Femur (tissue), 1 donor: ENCODE measurements at places on chromosomes 6 and 20.
A peak's percentile ranks its signal among the peaks of the same experiment; 100 is the strongest.

DNA sequence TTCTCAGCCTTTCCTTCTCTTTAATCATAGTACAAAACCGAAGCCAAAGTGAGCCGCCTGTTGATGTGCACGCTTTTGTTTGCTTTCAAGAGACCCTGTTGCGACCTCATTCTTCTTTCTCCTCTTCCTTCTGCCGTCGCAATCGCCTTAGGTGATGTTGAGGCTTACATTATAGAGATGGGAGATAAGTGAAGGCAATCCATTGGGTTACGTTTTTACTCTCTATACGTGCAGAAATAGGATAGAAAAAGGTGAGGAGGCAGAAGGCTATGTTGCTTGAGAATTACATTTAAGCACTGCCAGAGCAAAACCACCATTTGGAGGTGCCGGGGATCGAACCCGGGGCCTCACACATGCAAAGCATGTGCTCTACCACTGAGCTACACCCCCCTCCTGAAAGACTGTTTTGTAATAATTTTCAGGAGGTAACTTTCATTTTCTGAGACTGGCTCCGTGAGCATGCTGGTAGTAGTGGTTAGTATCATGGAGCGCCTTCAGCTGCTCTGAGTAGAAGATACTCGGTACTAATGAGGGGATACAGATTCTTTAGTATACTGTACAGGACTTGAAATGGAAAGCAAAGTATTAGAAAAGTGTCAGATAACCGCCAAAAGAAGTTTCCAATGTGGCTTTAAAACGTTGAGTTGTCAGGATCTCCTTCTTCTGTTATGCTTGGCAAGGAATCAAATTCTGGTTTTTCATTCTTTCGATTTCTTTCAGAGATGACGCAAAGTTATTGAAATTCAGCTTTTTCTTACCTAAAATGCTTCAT lies 165.6 kb downstream of the TRIM27 start:
- DNase-seq = no peak

- DNase-seq = no peak
Measured at GRCh38 chr6:138970159-138970558, 17.9 kb downstream of the REPS1 start.

DNA sequence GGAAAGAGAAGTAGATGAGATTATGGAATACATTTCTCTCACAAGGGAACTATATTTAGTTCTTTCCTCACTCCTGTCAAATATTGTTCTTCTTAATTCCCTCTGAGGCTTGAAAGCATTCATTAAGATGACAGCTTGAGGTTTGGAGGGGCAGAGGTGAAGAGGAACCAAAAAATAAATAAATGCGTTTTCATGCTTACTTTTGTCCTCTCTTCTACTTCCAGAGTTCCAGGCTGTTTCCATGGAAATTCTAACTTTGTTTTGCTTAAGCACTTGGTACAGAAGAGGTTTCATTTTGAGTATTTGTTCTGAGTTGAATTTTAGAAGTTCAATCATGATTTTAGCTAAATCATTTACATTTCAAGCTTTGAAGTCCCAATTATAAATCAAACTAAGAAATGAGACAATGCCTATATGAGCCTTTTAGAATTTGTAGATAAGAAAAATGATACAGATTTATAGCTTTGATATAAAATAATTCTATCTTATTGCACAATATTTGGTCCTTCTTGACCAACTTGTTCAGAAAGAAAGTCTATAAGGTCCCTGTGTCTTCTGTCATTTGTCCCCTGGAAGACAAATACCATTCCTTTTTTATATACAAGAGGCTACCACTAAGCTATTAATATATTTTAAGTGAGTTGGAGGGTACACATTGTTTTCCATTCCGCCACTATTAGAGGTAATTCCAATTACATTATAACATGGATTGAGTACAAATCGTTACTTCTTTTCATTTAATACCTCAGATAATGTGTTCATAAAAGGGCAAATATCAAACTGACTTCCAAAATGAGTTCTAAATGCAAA lies 16.3 kb downstream of the RBM24 start:
- DNase-seq = no peak

DNA sequence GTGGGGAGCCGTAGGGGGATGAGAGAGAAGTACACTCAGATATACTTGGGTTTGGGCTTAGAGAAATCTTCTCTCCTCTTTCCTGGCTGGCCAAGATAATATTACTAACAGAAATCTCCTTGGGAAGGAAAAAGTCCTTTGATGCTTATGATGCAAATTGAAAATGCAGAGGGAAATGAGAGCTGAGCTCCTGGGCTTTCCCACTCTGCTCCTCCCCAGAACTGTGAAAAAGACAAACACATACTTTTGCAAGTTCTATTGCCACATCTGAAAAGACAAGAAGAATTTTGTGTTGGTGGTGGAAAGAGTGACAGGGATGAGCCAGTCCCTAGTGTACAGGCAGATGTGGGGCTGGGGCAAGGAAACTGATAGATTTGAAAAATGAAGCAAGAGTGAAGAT lies 185.9 kb downstream of the ANKRD60 start:
- DNase-seq = no peak

- DNase-seq = no peak
Measured at GRCh38 chr20:35828916-35829315, 57.1 kb downstream of the PHF20 start.

GRCh38 chr6:56370127-56370540 lies 122.8 kb upstream of the COL21A1 start:
- peak; percentile 80 for DNase-seq

GRCh38 chr20:15296422-15296821 lies 959.0 kb upstream of the FLRT3 start:
- no peak for DNase-seq

DNA sequence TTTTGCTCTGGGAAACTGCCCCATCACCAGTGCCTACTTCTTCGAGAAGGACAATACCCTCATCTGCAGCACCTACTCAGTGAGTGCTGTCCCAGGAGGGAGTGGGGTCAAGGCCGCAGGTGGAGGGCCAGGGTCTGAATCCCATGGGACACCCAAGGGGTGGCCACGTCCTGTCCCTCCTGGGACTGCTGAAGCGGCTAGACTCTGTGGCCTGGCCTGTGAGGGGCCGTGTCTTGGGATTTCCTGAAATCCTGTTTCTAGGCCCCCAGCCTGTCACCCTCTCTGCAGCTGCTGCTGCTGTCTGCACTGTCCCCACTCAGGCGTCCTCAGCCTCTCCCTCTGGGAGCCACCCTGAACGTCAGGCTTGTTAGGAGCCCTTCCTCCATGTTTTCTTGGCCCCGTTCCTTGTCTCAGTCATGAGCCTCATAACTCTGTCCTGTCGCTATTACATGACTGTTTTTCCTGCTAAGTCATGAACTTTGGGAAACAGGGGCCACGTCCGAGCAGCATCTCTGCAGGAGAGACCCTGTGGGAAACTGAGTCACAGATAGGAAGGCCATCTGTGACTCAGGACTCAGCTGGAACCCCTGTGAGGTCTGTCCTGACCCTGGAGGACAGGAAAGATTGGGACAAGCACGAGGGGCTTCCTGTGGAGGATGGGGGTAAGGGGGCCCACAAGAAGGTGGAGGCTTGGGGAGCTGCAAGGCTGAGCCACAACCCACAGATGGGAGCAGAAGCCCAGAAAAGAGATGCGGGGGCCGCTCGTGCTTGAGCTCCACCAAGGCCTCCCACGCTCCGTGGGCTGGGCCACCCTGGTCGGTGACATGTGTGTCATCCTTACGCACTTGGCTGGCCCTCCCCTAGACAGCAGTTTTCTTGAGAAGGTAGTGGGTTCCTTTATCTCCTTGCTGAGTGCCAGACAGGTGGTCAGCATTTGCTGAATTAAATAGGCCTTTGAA lies 49.9 kb downstream of the EFCAB8 start:
- DNase-seq = no peak

GRCh38 chr6:74976701-74977100 lies 229.2 kb downstream of the COL12A1 start:
- DNase-seq = no peak

DNA sequence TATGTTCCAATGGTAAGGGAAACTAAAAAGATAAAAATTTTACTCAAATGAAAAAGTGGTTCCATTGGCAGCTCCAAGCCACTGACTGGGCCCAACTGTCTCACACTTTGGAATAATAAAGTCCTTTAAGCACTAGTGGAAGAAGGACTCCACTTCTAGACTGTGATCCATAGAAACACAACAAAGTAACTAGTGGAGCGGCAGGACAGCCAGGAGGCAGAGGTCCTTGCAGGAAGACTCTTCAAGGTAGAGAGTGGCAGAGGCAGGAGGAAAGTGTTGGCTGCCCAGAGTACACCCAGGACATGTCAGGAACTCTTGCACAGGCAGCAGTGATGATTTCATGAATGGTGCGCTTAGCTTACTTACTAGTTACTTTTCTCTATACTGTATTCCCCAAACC lies 65.0 kb upstream of the CCN6 start:
- no peak for DNase-seq

- DNase-seq = no peak
Measured at GRCh38 chr6:16705081-16705993, 55.9 kb downstream of the ATXN1 start.

- DNase-seq = no peak
Measured at GRCh38 chr20:2576317-2576727, 39.9 kb downstream of the TMC2 start.

GRCh38 chr6:85390105-85390728 lies 59.7 kb upstream of the NT5E start:
- DNase-seq = no peak

DNA sequence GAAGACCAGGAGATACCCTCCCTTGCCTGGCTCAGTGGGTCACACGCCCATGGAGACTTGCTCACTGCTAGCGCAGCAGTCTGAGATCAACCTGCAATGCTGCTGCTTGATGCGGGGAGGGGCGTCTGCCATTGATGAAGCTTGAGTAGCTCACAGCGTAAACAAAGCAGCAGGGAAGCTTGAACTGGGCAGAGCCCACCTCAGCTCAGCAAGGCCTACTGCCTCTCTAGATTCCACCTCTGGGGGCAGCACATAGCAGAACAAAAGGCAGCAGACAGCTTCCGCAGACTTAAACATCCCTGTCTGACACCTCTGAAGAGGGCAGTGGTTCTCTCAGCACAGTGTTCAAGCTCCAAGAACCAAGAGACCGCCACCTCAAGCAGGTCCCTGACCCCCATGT lies 271.3 kb downstream of the ESR1 start:
- no peak for DNase-seq

GRCh38 chr6:56327946-56328727 lies 80.8 kb upstream of the COL21A1 start:
- no peak for DNase-seq

DNA sequence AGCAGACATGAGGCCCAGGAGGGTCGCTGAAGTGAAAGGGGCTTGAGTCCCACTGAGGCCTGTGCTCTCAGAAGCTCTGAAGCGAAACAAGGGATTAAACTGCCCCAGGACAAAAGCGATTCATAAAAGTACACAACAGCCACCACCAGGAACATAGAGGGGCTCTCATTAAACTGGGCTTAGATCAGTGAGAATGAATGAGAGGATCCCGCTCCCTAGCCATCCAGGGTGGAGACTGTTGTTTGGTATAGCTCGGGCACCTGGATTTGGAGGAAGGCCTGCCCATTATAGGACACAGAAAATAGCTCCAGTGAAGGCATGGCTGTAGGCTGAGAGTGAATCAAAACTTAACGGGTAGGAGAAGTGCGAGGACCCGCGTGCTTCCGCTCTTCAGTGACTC lies 91.6 kb upstream of the TAB2 start:
- no peak for DNase-seq

DNA sequence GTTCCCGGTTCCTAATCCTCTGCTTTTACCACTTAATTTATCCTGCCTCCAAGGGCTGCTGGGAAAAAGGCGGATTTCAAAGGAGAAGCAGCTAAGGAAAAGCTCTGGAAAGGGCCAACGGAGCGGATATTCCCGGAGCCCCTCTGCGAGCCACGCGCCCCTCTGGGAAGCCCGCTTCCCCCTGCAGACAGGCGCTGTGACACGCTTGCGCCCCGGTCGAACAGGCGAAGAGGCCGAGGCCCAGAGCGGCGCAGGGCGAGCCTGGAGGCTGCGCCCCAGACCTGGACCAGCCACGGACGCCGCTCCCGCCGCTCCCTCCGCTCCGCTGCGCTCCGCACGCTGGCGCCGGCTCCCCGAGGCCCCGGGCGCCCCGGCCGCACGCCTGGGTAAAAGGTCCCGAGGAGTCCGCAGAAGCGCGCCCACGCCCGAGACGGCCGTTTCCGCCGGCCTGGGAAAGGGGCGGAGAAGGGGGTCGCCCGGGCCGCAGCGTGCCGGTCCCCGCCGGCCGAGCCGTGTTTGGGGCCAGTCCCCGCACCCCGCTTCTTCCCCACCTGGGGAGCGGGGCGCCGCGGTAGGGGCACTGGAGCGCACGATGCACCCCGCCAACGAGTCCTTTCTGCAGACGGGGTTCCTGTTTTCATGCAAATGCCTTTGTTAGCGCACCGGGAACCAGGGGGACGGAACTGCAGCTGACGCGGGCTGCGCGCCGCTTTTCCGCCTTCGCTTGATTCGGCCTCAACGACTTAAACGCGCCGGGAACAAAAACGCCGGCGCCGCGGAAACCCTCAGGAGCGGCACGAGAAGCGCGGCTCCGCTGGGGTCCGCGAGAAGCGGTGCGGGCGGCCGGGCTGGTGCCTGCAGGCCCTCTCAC lies 91.9 kb upstream of the SIRPA start:
- DNase-seq = peak; percentile 80

GRCh38 chr6:55011034-55011433 lies 163.3 kb upstream of the HCRTR2 start:
- DNase-seq = no peak

GRCh38 chr6:3751077-3751729 lies at the start of gene PXDC1:
TSS of gene PXDC1 (minus strand) at chr6:3751713. CDS start at chr6:3751531, 182 bp downstream.
- peak; percentile 48 for DNase-seq

DNA sequence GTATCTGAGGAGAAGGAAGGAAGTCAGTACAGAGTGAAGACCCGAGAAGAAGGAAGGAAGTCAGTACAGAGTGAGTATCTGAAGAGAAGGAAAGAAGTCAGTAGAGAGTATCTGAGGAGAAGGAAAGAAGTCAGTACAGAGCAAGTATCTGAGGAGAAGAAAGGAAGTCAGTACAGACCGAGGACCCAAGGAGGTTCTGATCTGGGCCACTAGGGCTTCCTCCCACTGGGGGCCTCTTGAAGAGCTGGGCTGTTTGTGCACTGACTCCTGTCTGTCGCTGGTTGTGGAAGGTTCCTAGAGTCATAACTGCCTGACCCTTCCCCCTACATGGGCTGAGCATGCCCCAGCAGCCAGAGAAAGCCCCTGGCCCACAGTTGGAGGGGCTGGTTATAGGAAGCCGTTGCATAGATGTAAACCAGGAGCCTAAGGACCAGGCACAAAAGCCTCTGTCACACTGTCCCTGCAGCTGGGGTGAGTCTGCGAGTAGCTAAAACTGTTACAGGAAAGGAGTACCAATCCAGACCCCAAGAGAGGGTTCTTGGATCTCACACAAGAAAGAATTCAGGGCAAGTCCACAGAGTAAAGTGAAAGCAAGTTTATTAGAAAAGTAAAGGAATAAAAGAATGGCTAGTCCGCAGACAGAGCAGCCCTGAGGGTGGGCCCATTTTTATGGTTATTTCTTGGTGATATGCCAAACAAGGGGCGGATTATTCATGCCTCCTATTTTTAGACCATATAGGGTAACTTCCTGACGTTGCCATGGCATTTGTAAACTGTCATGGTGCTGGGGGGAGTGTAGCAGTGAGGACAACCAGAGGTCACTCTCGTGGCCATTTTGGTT lies 395.9 kb downstream of the PREX1 start:
- DNase-seq = no peak
